ENCODE measurements at places on chromosomes 5 and 9. TPM values are rescaled to one million over a fixed set of nuclear protein-coding genes. Genes with fewer than 3 reads are reported as not detected.
A peak's percentile ranks its signal among the peaks of the same experiment; 100 is the strongest.

GRCh38 chr5:134917070-134917815 lies 12.3 kb downstream of the PCBD2 start:
- DNase-seq = no peak

GRCh38 chr5:50968356-50969149 lies 302.1 kb downstream of the PARP8 start:
- no peak for DNase-seq

GRCh38 chr5:17184588-17184987 lies 32.8 kb upstream of the BASP1 start:
- DNase-seq = peak; percentile 64

DNA sequence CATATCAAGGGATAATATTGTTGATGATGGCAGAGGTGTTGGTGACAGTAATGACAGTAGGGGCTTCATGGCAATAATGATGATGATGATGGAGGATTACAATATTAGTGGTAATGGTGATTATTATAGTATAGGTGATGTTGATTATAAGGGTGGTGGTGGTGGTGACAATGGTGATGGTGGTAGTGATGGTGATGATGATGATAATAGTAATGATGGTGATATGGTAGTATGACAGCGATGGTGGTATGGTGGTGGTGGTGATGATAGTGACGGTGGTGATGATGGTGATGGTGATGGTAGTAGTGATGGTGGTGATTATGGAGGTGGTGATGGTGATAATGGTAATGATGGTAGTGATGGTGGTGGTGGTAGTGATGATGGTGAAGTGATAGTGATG lies 13.6 kb downstream of the KCNIP1 start:
- DNase-seq = no peak

GRCh38 chr9:31582561-31582960 lies 801.9 kb upstream of the ACO1 start:
- DNase-seq = no peak

DNA sequence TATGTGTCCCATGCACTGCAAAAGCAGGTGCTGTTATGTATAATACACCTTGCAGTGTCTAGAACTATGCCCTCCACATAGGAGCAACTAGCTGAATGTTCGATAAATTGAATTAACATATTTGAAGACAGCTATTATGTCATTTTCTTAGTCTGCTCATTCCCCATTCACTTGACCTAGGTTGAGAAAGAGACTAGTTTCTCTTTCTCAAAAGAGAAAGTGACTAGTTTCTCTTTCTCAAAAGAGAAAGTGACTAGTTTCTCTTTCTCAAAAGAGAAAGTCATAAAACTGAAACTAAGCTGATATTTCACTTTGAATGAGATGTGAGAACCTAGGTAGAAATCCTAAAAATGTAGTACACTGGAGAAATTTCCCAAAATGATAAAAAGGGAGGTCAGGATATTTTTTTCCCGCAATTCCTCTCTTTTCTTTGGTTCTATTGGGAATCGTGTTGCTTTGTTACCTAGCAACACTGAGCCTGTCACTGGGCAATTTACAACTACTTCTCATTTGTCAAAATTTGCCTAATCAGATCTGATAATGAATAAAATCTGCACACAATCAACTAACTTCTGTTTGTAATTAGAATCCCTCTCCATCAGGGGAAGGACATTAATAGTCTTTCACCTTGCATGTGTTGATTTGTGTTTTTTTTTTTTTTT lies 132.0 kb upstream of the GRIA1 start:
- DNase-seq = no peak

DNA sequence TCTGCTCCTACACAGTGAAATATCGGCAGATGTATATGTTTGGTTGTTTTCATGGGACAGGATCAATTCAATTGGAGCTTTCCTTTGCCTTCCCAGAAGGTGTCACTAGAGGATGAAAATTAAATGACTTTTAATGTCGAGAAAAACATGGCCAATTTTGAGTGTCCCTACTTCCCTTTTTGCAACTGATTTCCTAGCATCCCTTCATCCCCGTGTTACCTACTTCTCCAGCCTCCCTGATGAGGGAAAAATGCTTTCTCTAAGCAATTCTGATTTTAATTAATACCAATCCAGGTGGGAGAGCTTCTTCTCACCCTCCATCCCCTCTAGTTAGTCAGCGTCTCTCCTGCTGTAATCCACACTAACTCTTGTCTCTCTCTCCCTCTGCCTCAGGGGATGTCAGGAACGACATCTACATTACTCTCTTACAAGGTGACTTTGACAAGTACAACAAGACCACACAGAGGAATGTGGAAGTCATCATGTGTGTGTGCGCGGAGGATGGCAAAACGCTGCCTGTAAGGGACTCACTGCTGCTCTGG lies 64.9 kb downstream of the DOCK2 start:
- peak; percentile 76 for DNase-seq

DNA sequence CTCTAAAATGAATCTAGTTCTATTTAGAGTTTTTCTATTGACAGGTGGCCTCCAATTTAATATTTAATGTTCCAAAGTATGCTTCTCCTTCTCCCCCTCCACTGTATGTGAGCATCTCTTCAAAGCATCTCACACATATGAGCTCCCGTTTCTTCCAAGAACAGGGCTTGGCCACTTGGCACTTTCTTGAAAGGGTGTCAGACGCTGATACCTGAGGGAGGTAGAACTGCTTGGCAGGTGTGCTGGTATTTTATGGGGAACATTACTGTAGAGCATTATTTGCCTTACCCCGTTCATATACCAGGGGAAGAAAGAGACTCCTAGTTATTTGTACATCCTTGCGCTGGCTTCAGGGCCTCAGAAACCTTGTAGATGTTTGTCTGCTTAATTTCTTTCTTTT lies 1.9 kb downstream of the RCL1 start:
- no peak for DNase-seq

Gene CSF1R
- not detected for total RNA-seq

Gene PHF2
- total RNA-seq = 13.4 TPM

Gene GABRA1
- total RNA-seq = not detected

Gene SLC24A2
- under 0.01 TPM for total RNA-seq

Gene RORB
- 2.1 TPM for total RNA-seq
